ENCODE measurements at places on chromosomes 5 and 9.

DNA sequence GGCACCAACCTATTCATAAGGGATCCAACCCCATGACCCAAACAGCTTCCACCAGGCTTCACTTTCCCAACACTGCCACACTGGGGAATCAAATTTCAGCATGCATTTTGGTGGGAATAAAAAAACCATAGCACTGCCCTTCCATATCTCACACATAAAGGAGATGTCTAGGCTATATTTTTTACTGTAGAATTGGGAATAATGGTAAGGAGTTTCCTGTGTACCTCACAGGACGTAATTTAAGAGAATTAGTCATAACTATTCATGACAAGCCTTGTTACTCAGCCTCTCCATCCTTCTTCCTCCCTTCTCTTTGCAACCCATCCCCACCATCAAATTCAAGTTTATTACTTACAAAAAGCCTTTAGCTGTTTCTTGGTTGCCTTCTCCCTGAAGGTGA, 352.1 kb downstream of the MLLT3 start:
- DNase-seq, result no peak

- DNase-seq, result no peak
Measured at GRCh38 chr5:10151656-10152055, 98.0 kb downstream of the ATPSCKMT start.

DNA sequence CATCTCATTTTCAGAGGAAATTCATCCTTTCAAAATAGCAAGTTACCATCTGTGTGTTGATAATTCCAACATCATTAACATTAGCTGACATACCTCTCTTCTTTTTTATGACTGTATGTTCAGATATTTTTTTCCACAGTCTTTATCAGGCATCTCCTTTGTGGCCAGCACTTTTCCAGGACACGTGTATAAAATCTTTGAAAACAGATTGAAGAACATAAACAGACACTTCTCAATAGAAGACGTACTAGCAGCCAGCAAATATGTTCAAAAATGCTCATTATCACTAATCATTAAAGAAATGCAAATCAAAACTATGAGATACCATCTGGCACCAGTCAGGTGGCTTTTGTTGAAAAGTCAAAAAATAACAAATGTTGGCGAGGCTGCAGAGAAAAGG, 734.3 kb downstream of the SEMA5A start:
- DNase-seq, result no peak

DNA sequence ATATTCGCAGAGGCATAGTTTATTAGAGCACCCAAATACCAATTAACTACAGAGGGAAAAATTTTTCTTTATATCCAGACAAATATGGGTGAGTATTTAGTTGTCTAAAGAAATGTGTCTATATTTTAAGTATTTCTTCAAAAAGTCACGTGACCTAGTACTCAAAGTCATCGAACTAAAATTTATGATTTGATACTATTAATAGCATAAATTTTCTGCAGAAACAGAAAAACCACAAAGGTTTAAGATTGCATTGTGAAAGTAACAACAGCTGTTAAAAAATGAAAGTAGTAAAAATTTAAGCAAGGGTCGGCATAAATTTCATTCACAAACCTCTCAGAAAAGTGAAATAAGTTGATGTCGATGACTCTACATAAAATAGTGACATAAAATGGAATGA, 323.9 kb upstream of the RORB start:
- DNase-seq, result no peak

DNA sequence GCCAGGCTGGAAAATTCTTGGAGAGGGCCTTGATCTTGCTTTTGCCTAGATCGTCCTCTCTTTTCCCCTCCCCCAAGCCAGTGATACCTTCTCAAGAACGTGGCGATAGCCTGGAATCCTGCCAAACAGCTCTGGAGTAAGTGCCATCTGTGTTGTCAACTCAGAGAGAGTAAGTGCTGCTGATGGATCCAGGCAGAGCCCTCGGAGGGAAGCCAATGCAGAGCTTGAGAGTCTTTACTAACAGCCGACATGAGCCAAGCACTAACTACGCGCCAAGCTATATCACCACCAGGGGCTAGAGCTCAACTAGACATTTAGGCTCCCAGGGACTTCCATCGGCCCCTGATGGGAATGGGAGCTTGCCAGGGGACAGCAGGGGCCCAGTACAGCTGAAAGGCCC, 17.6 kb downstream of the RAPGEF1 start:
- DNase-seq, result no peak

DNA sequence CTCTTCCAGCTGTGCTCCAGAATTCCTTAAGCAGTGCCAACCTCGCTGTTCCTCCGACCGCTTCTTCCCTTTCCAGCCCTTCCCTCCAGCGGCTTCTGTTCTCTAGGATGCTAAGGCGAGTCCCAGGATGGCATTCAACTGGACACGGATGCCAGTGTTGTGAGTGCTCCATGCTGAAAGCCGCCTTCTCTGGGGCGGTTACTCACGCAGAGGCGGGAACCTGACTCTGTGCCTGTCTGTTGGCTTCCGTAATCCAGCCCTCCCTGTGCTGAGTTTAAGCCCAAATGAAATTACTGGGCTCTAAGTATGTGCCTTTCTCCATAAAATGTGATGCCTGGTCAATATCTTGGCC, 20.2 kb downstream of the COL5A1 start:
- no peak for DNase-seq

DNA sequence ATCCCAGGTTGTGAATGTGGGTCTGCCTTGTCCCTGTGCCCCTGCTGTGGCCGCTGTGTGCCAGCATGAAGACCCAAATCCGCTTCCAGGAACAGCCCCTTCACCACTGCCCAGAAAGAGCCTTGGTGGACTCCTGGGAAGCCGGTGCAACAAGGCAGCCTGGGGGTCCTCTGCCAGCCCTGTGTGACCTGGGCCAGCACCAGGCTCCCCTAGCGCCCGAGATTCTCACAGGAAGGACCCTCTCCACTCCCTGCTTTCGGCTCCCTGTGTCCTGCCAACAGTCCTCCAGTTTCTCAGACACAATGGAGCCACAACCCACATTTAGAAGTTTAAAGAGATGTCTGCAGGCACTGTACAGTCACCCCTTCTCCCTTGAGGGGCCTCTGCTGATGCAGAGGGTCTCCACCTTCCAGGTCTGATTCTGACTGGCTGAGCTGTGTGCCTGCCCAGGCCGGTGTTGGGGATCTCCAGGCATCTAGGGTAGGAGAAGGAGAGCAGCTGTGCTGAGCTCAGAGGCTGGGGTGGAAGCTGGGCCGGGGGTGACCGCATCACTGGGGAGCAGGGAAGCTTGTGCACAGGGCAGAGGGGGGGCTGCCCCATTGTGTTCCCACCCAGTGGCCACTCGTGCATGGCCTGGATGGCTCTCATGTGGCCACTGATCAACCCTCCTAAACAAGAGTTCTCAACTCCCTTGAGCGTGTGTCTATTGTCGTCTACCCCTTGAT, 174.0 kb downstream of the IRX2 start:
- no peak for DNase-seq
